ENCODE measurements at places on chromosomes 3 and 15.

GRCh38 chr15:69346112-69346511 lies 47.4 kb downstream of the PAQR5 start:
- DNase-seq: no peak

- DNase-seq: no peak
Observed at GRCh38 chr15:74716651-74717050, 8.7 kb downstream of the CYP1A1 start.

- DNase-seq: no peak
Observed at GRCh38 chr3:128584412-128585020, 66.1 kb downstream of the RPN1 start.

- DNase-seq: peak; percentile 60
Observed at GRCh38 chr15:89690276-89691218, at the start of the genes PEX11A and WDR93. PEX11A (minus strand) TSS chr15:89690754; CDS start chr15:89690632, 122 bp downstream. WDR93 (plus strand) TSS chr15:89690811; CDS start chr15:89701747, 10,936 bp downstream.

DNA sequence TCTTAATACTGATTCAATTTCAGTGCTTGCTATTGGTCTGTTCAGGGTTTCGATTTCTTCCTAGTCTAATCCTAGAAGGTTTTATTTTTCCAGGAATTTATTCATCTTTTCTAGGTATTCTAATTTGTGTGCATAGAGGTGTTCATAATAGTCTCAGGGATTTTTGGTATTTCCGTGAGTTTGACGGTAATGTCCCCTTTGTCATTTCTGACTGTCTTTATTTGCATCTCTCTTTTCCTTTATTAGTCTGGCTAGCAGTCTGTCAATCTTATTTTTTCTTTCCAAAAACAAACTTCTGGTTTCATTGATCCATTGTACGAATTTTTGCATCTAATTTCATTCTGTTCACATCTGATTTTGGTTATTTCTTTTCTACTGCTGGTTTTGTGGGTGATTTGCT lies 35.2 kb upstream of the CD200R1L start:
- DNase-seq: no peak

- no peak for DNase-seq
Observed at GRCh38 chr3:119600732-119601131, 3.0 kb downstream of the PLA1A start.
